ENCODE measurements at places on chromosomes 11 and 22. TPM values are rescaled to one million over a fixed set of nuclear protein-coding genes. Genes with fewer than 3 reads are reported as not detected.

Gene SLC37A2
- total RNA-seq: 1.2 TPM

Gene SLC1A2
- total RNA-seq: 2.4 TPM

DNA sequence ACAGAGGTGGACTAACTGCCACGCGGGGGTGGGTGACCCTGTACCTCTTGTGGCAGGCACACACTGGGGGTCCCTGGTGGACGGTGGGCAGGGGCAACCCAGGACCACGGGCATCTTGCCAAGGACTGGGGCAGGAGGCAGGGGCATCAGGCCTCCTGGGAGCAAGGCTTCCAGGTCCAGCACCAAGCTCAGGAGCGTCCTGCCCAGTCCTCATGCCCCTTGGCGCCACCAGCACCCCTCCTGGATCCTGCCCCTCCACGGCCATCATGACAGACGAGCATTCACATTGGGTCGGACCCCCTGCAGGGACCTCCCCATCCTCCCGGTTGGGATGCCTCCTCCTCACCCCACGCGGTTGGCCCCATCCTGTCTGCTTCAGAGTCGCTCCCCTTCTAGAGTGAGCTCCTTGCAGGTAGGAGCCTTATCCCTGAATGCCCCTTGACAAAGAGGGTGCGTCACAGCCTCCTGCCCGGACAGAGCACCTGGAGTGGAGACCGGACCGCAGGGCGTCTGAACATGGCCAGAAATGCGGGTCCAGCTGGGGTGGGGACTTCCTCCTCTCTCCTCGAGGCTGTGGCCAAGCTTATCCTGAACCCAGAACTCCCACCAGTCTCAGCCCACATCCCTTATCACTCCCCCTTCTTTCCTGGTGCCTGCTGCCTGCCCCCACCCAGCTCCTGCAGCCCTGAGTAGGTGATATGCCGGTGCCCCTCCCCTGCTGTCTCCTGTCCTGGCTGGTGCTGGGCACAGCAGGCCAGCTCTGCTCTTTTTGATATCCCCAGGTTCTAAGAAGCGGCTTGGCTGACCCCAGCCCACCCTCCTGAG lies 40.3 kb downstream of the IGF2 start:
- H3K27ac ChIP-seq: no peak overlapping the region
- no peak for DNase-seq
- H3K4me1 ChIP-seq: peaks cover 6% of the 10 kb centered on the region
- no peak overlapping the region for H3K4me3 ChIP-seq
- no peaks in the 10 kb centered on the region for H3K27me3 ChIP-seq
- H3K36me3 ChIP-seq: no peaks in the 10 kb centered on the region

GRCh38 chr22:49400136-49400940 lies 427.3 kb downstream of the BRD1 start:
- H3K27me3 ChIP-seq: peaks cover 5% of the 10 kb centered on the region
- no peak for DNase-seq
- peaks cover 17% of the 10 kb centered on the region for H3K4me1 ChIP-seq
- H3K36me3 ChIP-seq: no peaks in the 10 kb centered on the region
- no peak overlapping the region for H3K27ac ChIP-seq

Data from neural crest cell (in vitro differentiated cells).